Stimulated activated CD4-positive, alpha-beta T cell treated with anti-CD3 and anti-CD28 coated beads, TNF-alpha, amount 100 ng/mL, for 24 hours (primary cell): ENCODE measurements at places on chromosomes 2 and 18.

DNA sequence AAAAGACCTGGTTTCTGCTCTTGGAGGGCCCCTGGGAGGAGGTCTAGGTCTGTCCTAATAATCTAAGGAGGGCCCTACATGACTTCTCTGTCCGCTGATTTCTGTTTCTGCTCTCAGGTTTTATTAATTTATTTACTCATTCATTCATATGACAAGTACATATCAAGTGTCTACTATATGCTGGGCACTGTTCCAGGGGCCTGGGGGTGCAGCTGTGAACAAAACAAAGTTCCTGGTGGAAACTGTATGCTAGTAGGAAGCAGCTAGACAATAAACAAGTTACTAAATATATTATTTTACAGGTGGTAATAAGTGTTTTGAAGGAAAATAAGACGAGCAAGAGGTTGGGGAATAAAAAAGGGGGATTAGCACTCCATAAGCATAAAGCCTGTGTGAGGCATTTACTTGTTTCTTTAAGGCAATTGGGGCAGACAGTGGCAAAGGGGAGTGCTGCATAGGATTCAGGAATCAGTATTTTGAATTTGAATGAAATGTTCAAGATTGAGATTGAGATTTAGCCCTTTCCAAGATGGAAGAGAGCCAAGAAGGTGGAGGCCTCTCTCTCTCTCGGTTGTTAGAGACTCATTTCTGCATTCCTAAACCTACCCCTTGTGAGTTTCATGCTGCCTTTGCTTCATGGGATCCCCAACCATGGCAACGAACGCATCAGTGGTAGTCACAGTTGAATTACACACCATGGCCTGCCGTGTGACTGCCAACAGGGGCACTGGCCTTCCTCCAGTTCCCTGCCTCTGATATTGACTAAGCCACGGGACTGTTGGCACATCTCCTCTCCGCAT lies 28.3 kb downstream of the DRC1 start:
- no peak for DNase-seq

- no peak for DNase-seq
Measured at GRCh38 chr2:174577967-174578589, 19.5 kb downstream of the WIPF1 start.

GRCh38 chr2:105660489-105660888 lies 84.2 kb upstream of the NCK2 start:
- no peak for DNase-seq

DNA sequence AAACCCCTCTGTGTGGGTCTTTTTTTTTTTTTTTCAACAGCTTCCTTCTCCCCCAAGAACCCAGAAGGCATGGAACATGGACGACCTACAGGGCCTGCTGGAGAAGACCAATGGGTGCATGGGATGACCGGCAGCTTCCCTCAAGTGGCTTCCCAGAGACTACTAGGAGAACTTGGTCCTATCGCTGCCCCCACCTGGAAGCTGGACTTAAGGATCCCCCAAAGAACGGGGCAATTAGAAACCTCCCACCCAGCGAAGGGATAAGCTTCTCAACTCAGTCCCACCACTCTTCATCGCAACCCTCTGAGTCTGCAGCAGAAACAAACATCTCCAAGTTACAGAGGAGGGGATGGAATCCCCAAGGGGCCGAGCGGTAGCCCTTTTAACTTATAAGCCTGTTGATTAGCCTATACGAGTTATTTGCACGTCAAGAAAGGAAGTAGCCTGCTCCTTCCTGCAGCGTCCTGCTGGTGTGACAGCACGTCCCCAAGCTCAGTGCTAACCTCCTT lies 1.4 kb downstream of the ACTR1B start:
- DNase-seq, result no peak

- no peak for DNase-seq
Measured at GRCh38 chr2:11527001-11527400, 6.8 kb upstream of the GREB1 start.

DNA sequence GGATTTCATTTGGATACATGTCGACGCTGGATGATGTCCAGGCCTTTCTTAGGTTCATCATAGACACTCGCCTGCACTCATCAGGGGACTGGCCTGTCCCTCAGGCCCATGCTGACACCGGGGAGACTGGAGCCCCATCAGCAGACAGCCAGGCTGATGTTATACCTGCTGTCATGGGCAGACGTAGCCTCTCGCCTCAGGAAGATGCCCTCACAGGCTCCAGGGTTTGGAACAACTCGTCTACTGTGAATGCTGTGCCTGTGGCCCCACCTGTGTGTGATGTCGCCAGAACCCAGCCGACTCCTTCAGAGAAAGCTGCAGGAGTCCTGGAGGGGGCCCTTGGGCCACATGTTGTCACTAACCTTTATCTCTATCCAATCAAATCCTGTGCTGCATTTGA lies 28.3 kb downstream of the MOCOS start:
- no peak for DNase-seq

DNA sequence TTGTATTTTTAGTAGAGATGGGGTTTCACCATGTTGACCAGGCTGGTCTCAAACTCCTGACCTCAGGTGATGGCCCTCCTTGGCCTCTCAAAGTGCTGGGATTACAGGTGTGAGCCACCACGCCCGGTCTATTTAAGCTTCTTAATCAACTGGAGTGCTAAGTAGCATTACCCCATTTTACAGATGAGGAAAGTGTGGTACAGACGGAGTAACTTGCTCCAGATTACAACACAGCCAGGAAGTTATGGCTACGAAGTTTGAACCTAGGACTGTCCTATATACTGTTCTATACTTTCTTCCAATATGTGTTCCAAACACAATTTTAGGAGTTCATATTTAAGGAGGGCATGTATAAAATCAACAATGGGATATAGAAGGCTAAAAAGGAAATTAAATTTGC lies 197.7 kb downstream of the TGIF1 start:
- DNase-seq, result no peak

DNA sequence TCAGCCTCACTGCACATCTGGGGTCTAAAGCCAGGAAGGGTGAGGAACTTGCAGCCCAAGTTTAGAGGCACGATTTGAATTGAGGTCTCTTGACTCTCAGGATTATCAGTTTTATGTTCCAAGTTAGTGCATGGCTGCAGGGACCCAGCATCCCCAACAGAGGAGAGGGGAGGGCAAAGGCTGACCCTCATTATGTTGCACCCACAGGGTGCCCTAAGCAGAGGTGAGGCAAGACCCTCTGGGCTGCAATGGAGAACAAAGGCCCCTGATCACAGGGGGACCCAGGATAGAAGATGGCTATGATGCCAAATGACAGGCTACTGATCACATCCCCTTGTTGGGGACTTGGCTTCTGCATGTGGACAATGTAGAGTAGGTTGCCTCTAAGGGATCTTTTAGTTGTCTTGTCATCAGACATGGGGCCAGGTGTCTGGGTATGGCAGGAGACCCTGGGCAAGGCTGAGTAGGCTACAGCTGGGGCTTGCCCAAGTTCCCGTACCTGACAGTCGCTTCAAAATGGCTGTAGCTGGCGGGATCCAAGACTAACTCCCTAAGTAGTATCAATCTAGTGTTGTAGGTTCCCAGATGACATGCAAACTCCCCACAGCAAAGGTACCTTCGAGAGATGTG lies 4.5 kb upstream of the GDF7 start:
- DNase-seq, result no peak

DNA sequence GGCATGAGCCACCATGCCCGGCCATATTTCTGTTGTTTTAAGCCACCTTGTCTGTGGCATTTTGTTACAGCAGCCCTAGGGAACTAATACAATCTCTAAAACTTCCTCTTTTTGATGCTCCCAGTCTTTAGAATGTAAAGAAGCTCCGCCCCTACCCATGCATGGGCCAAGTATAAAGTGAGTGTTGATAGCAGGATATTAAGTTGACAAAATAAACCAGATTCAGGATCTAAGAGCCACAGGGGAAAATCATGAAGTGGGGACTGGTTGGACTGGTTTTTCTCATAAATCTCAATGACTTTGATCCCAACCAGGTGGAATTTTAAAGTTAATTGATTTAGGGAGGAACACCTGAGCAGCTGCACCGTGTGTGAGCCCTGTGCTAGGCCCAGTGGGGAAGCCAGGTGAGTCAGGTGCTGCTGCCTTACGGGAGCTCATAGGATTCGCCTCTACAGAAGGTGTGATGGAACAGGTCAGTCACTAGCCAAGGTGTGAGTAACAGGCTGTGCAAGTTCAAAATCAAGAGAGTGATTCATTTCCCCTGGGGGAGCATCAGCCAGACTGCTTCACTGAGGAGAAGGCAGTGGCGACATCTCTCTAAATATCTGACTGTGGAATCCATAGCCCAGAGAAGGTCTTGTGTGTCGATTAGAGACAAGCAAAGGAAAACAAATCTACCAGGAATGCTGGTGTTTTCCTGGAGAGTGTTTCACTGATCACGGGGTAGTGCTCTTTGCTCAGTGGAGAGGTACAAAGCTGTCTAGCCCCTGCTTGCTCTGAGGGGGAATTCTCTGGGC lies 63.0 kb upstream of the MSH2 start:
- DNase-seq, result no peak

DNA sequence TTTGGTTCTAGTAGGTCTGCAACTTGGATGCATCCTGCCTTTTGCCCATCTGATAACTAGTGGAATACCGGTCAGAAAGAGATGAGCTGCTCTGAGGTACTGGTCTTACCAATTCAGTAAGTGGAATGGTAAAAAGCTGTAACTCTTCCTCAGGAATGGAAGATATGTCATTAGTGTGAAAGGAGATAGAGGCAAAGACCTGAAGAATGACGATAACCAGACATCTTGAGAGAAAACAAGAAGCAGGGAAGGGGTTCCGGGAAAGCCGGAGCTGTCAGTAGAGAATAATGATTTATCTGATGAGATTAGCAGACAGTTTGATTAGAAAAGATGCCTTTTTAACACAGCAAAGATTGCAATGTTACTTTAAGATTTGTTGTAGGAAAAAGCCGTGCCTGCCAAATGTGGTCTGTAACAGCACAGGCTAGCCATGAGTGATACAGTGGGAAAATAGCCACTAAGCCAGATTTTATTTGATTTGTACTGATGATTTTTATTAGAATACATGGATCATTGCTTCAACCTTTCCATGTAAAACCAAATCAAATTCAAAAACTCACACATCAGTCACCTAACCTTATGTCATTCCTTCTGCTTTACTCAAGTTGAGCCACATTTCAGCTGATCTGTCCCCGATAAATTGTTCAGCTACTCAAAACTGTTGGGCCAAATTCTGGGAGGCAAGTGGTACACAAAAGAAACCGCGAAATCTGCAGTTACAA lies 110.0 kb downstream of the TCF4 start:
- no peak for DNase-seq

GRCh38 chr2:69082430-69082997 lies 69.5 kb downstream of the ANTXR1 start:
- no peak for DNase-seq

DNA sequence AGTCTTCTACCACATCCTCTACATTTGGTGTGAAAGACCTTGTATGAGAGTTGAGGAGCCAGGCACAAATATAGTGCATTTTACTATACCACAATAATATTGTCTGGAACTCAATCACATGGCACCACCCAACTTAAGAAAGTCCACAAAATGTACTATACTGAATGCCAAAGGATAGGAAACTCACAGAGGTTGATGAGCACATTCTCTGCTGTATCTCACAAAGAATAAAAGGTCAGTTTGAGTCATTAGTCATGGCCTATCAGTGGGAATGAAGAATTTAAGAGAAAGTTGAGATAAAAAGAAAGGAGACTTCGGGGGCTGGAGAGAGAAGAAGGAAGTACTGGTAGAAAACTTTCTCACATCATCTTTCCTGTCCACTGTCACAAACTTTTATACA lies 134.3 kb downstream of the RDH14 start:
- DNase-seq, result no peak

DNA sequence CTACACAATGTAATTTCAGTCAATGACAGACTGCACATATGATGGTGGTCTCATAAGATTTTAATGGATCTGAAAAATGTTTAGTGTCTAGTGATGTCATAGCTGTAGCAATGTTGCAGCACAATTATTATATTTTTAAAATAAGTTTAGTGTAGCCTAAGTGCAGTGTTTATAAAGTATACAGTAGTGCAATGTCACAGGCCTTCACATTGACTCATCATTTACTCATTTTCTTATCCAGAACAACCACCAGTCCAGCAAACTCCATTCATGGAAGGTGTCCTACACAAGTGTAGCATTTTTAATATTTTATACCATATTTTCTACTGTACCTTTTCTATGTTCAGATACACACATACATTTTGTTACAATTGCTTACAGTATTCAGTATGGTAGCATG lies 663.1 kb downstream of the ERBB4 start:
- no peak for DNase-seq

DNA sequence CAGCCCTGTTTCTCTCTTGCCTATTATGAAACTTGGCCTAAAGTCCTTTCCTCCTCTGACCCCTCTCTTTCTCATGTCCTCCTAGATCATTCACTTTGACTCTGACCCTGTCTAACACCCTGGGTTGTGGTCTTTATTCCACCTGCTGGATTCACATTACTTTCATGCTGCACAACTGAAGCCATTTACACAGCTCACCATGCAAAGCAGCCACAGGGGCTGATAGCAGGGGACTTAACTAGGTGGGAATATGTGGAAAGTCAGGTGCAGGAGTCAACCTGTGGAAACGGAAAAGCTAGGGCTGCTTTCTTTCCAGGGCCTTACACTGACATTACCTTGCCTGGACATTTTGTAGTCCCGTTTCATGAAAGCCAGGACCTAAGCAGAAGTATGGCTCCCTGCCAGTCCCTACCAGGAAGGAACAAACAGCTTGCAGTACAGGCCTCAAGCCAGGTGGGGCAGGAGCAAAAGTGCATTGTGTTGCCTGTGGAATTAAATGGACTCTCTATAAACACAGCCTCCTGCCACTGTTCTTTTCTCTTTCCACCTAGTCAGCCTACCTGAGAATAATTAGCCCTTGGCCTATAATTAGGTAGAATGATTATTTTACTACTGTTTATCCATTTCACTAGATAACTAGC lies 11.8 kb downstream of the MAPRE3 start:
- DNase-seq, result no peak

DNA sequence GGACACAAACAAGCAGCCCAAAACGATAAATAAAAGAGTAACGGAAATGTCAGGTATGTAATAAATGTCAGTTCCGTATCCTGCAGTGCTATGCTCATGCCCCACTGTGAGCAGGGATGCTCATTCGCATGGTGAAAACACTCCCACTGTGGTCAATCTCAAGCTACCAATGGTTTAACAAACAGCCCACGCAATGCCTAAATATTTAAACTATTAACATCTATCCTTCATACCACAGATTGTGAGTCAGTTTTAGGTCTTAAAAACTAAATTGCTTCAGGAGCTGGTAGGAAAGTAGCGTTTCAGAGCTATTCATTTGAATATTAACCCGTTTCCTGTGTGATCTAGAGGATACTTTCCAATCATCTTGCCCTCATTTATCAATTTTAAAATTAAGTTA lies 207.4 kb downstream of the TCF4 start:
- DNase-seq, result no peak

GRCh38 chr2:96253006-96253405 lies 12.8 kb downstream of the TMEM127 start:
- no peak for DNase-seq

GRCh38 chr2:138962686-138963085 lies 182.5 kb upstream of the NXPH2 start:
- DNase-seq, result no peak

- no peak for DNase-seq
Measured at GRCh38 chr18:58221060-58221725, 177.2 kb downstream of the NEDD4L start.
